T-helper 9 cell (primary cell): ENCODE measurements at places on chromosomes 11 and 22.

GRCh38 chr11:37264783-37265182, 666.7 kb upstream of the RAG2 start:
- DNase-seq, result no peak

DNA sequence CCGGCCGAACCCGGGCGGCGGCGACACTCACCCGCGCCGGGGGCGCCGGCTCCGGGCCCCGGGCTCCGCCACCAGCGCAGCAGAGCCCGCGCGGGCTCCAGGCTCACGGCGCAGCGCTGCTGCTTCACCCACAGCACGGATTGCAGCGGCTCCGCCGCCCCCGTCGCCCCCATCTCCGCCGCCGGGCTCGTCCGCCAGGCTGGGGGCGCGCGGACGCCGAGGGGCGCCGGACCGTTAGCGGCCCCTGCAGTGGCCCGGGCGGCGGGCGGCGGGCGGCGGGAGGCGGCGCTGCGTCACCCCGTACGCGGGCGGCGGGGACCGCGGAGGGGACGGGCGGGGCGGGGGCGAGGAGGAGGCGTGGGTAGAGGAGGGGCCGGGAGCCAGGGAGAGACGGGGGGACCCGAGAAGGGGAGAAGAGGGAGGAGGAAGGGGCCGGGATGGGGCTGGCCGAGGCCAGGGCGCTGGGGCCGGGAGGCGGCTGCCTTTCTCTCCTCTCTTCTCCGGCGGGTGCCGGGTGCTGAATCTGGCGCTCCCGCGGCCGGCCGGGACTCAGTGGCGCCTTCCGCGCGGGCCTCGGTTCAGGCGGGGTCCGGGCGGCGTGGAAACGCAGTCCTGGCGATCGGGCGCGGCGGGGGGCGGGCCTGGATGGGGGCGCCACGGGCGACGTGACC, at the start of gene CERK:
CERK (minus strand) TSS at position 277 of the 671 bp plus-strand sequence; CDS start at position 173, 104 bp downstream.
- DNase-seq, result peak; percentile 73

- peak; percentile 16 for DNase-seq
Observed at GRCh38 chr11:12110714-12111548, 541 bp downstream of the MICAL2 start.

DNA sequence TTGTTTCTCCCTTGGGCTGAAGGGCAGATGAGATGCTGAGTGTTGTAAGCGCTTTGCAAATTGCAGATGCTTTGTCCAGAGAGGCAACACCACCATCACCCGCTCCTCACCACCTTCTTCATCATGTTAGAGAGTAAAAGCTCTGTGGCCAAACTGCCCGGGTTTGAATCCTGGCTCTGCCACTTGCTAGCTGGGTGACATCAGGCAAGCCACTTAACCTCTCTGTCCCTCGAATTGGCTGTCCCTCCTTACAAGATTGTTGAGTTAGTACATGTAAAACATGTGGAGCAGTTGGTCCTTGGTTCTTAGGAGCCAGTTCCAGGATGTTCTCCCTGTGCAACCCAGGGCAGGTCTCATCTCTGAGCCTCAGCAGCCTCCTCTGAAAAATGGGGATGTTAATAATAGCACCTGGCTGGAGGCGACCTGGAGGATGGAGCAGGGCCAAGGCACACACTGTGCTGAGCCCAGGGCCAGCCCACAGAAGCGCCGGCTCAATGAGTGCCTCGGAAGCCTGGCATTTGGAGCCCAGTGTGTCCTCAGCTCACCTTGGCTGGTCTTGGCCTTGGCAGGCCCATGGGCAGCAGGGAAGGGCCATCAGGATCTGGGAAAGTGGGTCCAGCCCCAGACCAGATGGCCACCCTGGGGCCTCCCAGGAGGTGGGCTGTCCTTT, 10.5 kb downstream of the C11orf86 start:
- no peak for DNase-seq

DNA sequence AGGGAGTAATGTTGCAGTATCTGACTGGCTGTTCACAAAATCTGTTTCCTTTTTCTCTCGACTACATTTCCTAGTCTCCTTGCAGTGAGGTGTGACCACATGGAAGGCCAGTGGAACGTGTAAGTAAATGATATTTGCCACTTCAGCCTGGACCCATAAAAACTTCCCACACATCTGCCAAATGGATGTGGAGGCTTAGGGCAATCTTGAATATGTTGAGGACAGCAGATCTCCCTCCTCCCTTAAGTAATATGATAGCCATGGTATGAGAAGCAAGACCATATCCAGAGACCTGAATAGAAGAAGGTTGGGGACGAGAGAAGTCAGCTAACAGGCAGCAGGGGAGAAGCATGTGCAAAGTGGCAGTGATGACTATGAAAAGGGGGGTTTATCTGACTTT, 33.0 kb upstream of the C11orf87 start:
- no peak for DNase-seq

DNA sequence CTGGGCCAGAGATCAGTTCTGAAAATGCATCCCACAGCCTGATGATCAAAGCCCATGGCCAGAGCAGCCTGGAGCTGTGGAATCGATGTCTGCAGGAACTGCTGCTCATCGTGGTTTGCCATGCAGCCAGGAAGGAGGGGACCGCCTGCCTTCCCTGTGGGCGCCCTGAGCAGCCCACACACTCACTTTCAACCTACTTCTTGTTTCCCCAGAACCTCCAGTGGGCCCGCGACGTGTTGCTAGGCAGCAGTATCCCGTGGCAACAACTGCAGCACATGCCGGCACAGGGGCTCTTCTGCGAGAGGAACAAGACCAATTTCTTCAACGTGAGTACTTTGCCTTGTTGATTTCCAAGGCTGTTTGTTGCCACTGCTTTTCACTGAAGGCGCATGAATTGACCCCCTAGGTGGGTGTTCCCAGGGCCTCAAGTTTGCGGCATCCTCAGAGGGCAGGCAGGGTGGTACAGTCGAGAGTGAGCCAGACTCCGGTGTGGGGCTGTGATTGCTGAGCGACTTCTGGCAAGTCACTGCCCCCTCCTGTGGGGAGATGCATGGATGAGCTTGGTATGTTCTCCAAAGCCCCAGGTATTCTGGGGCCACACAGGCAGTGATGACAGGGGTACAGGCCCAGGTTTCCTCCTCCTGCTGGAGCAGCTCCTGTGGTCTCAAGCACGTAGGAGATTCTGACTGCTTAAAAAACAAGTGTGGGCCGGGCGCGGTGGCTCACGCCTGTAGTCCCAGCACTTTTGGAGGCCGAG, 47.0 kb upstream of the SUSD2 start:
- peak; percentile 37 for DNase-seq

DNA sequence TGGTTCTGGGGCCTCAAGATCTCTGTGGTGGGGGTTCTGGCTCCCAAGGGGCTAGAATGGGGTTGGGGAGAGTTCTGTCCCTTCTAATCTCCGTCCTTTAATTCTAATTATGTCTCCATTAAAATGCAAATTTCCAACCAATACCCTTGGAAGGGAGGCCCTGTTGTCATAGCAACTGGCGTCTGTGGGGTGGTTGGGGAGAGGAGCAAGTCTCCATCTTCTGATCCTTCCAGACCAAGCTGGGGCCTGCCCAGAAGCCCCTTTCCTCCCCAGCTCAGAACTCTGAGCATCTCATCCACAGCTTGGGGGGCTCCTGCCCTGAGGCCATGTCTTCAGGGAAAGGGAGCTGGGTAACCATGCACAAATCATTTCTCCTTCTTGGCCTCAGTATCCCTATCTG, 5.4 kb upstream of the RPS19BP1 start:
- DNase-seq, result no peak

DNA sequence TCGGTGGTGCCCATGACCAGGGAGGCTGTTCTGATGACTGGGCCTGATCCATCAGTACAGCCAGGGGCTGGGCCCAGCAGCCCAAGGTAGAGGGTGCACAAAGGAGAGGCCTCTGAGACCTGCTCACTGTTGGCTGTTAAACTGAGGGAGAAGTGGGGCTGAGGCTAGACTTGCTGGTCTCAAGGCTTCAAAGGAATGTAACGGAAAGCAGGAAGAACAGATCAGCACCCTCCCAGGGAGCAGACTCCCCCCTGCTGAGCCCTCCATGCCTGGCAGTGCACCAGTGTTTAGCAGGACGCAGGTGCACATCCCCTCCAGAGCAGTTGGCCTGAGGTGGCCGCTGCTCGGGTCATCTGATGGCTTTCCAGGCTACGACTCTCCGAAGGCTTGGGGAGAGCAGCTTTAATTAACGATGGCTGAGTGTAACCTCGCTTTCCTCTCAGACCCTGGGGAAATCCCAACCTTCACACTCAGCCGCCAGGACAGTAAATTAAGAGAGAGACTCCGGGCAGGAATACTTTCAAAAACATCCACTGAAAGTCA, 255.7 kb upstream of the NARS2 start:
- no peak for DNase-seq

GRCh38 chr11:612201-612960, 3.4 kb downstream of the IRF7 start:
- DNase-seq, result no peak

DNA sequence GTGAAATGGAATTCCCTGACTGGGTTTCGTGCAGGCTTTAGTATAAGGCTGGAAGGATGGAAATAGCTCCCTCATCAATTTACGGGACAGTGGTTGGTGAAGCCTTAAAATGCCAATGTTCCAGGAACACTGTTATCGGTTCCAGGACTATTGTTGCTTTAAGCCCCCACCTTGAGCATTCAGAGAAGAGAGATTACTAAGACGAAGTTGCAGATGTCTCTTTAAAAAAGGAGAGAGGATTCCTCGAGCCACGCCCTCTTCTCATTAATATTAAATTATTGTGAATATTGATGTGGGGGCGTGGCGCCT, 195 bp upstream of the CREB3L1 start:
- DNase-seq, result no peak

DNA sequence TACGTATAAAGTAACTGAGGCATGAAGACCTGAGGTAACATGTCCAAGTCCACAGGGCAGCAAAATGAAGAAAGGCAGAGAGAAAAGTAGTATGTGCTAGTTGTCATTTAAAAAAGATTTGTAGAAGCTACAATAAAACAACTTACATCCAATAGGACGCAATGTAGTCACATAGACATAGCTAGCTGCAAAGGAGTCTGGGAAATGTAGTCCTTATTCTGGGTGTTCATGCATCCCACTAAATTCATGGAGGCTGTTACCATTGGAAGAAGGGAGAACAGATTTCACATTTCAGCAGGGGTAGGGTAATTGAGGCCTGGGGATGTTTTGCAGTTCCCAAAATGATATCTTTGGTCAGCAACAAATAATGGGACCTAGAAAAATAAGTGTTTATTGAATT, 571.4 kb downstream of the MIAT start:
- DNase-seq, result no peak

DNA sequence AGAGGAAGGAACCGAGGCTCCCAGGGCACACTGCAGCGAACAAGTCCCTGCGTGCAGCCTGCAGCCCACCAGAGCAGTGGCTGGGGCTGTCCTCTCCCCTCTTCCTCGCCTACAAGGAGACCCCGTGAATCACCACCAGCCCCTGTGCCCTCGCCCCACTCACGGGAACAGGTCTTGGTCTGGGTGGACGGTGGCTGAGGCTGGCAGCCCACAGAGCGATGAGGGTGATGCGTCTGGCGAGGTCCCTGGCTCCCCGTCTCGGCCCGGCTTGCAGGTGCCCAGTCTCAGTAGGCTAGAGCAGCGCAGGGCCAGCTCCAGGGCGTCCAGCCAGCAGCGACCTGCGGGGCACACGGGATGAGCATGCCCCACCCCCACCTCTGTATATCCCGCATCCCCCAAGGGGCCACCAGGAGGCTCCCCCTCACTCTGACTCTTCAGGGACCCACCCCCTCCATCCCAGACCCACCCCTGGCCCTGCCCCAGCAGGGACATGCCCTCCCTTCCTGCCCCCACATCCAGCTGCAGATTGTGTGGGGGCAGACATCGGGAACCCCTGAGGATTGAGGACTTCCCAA, 50.5 kb upstream of the CARS1 start:
- no peak for DNase-seq

DNA sequence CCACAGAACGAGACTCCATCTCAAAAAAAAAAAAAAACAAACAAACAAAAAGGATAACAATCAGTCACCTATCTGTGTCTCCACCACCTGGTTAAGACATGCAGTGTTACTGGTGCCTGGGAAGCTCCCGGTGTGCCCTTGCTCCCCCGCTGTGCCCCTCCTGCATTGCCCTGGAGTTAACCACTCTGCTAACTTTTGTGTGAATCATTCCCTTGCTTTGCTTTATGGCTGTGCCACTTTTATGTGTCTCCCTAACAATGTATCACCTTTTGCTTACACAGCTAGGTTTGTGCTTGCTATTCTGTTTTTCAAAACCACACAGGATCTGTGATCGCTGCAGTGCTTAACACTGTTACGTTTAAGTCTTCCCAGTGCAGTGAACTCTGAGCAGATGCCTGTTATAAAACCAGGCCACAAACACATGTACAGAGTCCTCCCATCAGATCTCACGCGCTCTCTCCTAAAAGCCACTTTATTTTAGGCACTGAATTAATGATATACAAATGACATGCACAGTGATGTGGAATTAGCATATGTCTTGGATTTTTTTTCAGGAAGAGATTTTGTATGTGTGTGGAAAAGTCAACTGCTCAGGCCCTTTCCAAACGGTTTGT, 69.9 kb downstream of the BUD13 start:
- DNase-seq, result no peak

GRCh38 chr11:23543651-23544222, 683.5 kb upstream of the CCDC179 start:
- no peak for DNase-seq

DNA sequence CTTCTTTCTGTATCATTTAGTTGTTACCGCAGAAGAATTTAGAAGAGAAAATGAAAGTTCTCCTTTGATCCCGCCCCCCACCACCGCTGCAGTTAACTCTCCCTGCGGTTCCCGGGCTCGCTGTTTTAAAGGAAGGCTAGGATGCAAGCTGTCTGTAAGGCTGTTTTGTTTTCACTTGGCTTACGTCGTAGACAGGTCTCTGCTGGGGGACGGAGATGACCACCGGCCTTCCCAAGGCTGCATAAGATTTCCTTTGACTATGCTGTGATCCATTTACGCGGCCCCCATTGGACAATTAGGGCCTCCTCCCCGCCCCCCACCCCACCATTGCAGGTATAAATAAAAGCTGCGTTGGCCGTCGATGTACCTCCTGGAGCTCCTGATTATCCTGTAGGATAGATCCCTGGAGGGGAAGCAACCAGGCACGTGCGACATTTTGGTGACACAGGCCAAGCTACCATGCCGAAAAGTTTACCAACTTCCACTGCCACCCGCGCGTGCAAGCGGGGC, 1.4 kb upstream of the CPT1A start:
- peak; percentile 44 for DNase-seq

GRCh38 chr11:17612221-17613188, 65.4 kb downstream of the OTOG start:
- DNase-seq, result no peak

GRCh38 chr11:94998285-94998684, 24.8 kb downstream of the KDM4D start:
- no peak for DNase-seq

DNA sequence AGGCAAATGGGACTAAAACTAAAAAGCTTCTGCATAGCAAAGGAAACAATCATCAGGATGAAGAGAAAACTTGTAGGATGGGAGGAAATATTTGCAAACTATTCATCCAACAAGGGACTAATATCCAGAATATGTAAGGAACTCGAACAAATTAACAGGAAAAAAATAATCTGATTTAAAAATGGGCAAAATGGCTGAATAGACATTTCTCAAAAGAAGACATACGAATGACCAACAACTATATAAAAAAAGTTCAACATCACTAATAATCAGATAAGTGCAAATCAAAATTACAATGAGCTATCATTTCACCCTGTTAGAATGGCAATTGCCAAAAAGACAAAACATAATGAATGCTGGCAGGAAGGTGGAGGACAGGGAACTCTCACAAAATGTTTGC, 12.0 kb downstream of the OR52E1 start:
- DNase-seq, result no peak

- DNase-seq, result no peak
Observed at GRCh38 chr11:104624021-104624420, 274.2 kb downstream of the CASP12 start.

GRCh38 chr11:66081505-66081904, 11.4 kb downstream of the PACS1 start:
- DNase-seq, result peak; percentile 64

- no peak for DNase-seq
Observed at GRCh38 chr11:11764423-11764803, 77.4 kb upstream of the USP47 start.
